ENCODE measurements at places on chromosomes 13 and 19.

- no peak for DNase-seq
Observed at GRCh38 chr13:51997641-51998330, 13.5 kb downstream of the ATP7B start.

DNA sequence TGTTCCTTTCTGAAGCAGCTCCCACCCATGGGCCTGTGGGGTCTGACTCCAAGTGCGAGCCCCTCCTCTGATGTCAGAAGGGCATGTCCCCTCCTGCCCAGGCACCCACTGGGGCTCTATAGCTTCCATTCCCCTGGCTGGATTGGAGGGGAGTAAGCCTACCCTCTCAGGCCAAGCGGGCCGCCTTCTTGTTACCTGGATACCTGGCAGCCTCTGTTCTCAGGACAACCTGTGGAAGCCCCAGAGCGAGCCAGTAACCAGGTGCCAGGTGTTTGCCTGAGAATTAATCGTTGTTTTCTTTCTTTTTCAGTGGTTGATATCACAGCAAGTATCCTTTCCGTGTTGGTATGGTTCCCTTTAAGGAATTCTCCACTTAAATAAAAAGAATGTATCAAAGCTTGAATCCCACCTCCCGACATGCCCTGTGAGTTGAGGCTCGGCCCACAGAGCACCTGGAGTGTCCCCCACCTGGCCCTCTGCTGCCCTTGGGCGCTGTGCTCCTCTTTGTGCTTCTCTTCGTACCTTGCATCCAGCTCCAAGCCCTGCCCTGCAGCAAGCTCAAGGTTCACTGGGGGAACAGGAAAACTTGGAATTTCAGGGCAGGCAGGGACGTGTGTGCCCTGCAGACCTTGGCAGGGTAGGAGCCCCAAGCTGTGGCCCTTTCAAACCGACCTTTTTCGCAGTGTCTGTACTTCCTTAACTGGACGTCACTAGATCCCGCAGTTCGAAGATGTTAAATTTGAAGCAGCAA is 15.0 kb downstream of the MAU2 start:
- DNase-seq = no peak

- no peak for DNase-seq
Observed at GRCh38 chr13:32594157-32594738, 8.0 kb downstream of the PDS5B start.

DNA sequence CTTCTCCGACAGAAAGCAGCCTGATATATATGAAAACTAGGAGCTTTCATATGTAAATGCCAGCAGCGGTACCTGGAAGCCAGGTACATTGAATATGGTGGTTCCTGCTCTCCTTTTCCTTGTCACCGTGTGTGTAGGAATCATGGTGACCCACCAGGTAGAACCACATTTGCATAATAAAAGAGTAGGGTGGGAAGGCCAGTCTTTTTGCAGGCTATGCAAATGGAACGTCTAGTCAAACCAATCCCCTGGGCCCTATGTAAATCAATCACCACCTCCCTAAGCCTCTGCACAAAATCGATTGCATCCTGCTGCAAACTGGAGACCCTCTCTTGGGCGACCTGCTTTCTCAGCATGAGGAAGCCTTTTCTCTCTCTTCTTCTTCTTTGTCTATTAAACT is 22.2 kb upstream of the ZNF181 start:
- DNase-seq = no peak

DNA sequence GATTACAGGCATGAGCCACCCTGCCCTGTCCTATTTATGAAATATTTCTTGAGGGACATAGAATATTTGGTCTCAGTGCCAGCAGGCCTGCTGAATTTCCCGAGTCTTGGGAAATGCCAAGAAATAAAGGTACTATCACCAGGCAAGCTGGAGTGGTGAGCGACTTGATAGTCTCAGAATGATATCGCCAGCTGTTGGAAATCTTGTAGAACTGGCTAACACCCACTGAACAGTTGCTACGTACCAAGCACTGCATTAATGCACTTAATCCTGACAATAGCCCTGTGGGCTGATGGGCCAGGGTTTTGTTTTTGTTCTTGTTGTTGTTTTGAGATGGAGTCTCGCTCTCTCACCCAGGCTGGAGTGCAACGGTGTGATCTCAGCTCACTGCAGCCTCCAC is 42.2 kb upstream of the MRI1 start:
- no peak for DNase-seq

- no peak for DNase-seq
Observed at GRCh38 chr19:47437500-47437899, 18.2 kb upstream of the MEIS3 start.

DNA sequence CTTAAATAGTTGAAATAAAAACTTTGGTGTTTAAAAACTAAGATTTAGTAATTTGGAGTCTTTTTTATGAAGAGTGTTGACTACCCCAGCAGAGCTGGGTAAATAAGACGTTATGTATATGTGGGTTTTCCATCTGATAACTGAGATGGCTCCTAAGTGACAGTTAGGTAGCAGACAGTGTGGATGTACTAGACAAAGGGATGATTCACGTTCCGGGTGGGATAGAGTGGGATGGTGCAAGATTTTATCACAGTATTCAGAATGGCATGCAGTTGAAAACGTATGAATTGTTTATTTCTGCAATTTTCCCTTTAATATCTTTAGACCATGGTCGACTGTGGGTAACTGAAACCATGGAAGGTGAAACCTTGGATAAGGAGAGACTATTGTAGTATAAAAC is 50.4 kb downstream of the NAA16 start:
- DNase-seq = no peak

Measured in OCI-LY7 (cell line).